Activated CD4-positive, alpha-beta T cell treated with anti-CD3 and anti-CD28 coated beads, Interleukin-2, amount 10 ng/mL, durations not matched to agents 7 days and 5 days (primary cell): ENCODE measurements at places on chromosomes 11 and 22. TPM values are rescaled to one million over a fixed set of nuclear protein-coding genes. Genes with fewer than 3 reads are reported as not detected.

The NUDT22 gene
- total RNA-seq = 70.2 TPM

The MRGPRX4 gene
- not detected for total RNA-seq

The MUC5AC gene
- total RNA-seq = not detected

The FDX1 gene
- total RNA-seq = 8.8 TPM

The C11orf52 gene
- 0.27 TPM for total RNA-seq

The DNAJB13 gene
- 0.31 TPM for total RNA-seq

The LRRC32 gene
- total RNA-seq = 0.87 TPM

The CDON gene
- total RNA-seq = 2.6 TPM

The MS4A3 gene
- total RNA-seq = not detected

The PAMR1 gene
- total RNA-seq = not detected

The MS4A12 gene
- not detected for total RNA-seq

The MRPL16 gene
- 77.1 TPM for total RNA-seq

The PRODH gene
- total RNA-seq = 0.06 TPM

The RABL2B gene
- total RNA-seq = 29.0 TPM

The IGF2 gene
- 0.08 TPM for total RNA-seq

The SLC25A45 gene
- 40.9 TPM for total RNA-seq

- no peak for DNase-seq
These were observed 227.6 kb upstream of the PITPNB start for GRCh38 chr22:28146401-28147314.

- DNase-seq = no peak
These were observed 90.9 kb downstream of the PDHX start for GRCh38 chr11:35007277-35007676.

DNA sequence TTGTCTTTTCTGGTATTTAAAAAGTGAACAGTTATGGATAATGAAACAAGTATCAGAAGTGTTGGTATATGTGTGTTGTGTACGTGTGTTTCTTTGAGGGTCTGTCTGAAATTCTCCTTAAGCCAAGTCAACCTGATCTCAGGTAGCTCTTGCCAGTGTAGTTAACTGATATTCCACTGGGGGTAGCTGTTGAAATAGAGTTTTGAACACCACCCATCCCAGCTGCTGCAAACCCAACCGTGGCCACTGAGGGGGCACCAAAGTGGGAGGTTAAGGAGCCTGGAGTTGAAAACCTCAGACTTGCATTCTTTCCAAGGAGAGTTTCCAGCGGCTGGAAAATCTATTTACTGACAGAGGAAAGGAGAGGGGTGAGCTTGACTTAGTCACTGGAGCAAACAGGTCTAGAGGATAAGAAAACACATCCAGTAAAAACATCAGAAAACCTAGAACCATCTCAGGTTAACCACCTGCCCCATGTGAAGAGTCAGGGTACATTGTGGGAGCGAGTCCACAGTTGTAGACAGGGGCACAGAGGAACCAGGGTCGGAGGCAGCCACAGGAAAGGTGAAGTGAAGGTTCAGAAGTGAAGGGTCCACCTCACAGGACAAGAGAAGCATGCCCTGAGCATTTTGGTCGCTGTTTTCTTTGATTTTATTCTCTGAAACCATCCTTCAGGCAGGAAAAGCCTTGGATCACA, 8.8 kb upstream of the CUL5 start:
- peak; percentile 35 for DNase-seq

GRCh38 chr11:113019711-113020110, 58.5 kb downstream of the NCAM1 start:
- DNase-seq = no peak

- no peak for DNase-seq
These were observed 36.7 kb downstream of the CLMP start for GRCh38 chr11:123158033-123159003.

- DNase-seq = no peak
These were observed 21.5 kb upstream of the CHKA start for GRCh38 chr11:68142441-68143309.

GRCh38 chr11:69447786-69448185, 33.7 kb upstream of the LINC01488 start:
- DNase-seq = no peak

GRCh38 chr11:102705626-102706025, at the start of gene MMP27:
Gene MMP27 (minus strand): TSS chr11:102705769. CDS start chr11:102705714, 55 bp downstream.
- DNase-seq = no peak

GRCh38 chr11:96194581-96195374, 148.2 kb downstream of the MAML2 start:
- DNase-seq = no peak

DNA sequence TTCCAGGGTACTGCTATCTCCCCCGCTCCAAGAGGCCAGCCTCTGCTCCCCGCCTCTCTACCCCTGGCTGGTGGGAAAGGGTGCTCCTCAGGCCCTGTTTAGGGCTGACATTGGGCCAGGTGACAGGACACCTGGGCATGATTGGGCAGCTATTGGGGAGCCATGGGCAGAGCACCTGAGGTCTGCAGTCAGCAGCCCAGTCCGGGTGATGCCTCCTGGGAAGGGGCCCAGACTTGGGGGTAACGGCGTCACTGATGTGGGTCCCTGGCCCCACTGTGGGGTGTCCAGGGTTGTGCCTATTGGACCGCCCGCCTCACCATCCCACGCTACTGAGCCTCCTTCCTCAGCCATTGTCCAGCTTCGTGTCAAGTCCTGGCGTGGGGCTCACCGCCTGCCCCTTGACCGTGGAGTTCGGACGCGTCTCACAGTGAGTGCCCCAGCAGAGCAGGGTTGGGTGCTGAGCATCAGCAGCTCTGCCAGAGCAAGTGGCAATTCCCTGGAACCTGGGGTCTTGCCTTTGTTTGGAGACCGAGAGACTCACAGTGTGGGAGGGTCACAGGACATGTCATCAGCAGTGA, 2.8 kb upstream of the GATD1 start:
- DNase-seq = no peak

- DNase-seq = no peak
These were observed 2.2 kb upstream of the ZFTA start for GRCh38 chr11:63770763-63771162.

DNA sequence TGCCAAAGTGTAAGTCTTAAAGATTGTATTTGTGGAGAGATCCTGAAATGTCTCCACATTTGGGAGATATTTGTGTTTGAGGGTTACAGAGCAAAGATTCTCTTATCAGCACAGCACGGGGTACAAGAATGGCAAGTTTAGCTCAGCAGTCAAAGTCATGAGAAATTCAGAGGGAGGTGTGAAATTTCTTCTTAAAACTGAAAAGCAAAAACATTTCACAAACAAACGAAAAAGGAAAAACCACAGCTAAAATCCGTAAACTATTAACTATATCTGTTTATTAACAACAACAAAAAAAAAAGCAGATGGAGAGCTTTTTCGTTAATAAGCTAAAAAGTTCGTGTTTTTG, 40.9 kb upstream of the ETS1 start:
- no peak for DNase-seq

- DNase-seq = no peak
These were observed 35.0 kb upstream of the ADORA2A start for GRCh38 chr22:24392218-24392931.

DNA sequence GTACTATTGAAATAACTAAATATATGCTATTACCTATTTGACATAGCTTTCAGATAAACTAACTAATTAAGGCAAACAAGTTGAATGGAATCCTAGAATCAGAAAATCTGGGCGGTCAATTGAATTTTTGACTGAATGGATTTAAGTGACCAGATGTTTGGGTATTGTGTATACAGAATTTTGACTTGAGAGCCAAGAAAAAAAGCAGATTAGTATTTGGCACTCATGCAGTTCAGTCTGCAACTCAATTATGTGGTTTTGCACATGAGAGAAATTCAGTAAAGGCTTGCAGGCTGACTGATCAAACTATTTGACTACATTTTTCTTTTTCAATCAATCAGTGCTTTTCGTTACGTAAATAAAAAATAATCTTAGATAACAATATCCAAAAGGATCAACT, 254.8 kb downstream of the GUCY1A2 start:
- no peak for DNase-seq

GRCh38 chr22:24696551-24697001, 77.9 kb downstream of the PIWIL3 start:
- no peak for DNase-seq

DNA sequence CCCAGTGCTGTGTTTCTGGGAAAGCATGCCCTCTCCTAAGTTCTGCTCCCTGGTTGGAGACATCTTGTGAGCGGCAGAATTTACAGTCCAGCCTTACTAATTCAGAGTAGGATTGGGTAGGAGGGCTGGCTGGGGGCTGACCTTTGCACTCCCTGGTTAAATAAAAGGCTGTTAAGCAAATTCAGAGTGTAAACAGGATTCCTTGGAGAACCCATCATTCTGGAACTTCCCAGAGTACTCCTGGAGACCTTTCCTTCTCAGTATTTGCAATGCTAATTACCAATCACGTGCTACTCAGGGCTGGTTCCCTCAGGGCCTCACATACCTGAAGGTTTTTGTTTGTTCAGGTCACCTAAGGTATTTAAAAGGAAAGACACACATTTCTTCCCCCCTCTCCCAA, 340.2 kb downstream of the TBC1D22A start:
- no peak for DNase-seq

- no peak for DNase-seq
These were observed 1447.7 kb downstream of the TBC1D22A start for GRCh38 chr22:48210198-48210580.

DNA sequence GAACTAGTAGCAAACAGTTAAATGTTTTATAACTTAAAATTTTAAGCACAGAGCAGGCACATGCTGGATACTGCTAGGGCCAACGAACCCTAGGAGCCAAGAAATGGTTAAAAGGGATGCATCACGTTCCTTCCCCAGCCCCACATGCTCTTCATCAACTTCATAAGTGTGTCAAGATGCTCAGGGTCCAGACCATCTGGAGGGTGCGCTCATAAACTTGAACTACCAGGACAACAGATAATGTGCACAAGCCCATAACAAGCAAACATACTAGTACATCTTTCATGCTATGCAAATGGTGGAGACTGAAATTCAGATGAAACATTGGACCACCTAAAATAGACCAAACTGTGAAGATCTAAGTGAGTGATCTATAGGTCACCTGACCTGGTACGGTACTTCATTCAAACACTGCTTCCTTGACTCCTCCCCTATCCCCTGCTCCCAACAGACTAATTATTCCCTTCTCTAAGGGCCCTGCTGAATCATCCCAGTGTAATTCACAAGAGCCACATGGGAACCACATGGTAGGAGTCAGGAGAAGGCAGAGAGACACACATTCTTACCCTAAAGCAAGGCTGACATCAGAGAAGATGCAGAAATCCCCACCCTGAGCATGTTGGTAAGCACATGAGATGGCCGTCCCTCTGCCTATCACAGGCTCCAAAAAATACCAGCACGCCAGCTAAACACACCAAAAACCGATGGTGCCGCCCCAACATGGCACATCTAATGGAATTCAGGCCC, 83.9 kb downstream of the ETS1 start:
- DNase-seq = peak; percentile 48

DNA sequence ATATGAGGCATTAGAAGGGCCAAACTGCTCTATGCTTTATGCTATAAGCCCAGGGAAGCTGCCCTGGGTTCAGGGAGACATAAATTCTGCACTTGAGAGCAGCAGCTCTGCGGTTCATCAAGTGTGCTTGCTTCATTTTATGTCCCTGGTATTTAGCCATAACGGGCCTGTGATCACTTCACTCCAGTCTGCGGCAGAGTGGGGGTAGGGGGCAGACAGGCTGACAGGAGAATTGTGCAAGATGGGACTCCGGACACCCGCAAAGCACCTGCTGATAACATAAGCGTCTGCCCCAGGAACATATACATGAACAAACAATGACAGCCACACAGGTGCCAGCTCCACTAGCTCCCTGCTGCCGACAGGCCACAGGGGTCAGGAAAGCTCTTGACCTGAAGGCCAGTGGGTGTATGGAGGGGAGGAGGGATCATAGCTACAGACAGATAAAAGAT, 56.1 kb downstream of the SMCO4 start:
- no peak for DNase-seq

- no peak for DNase-seq
These were observed 21.6 kb downstream of the RTN4R start for GRCh38 chr22:20246368-20247009.

- no peak for DNase-seq
These were observed 416.7 kb downstream of the NTM start for GRCh38 chr11:131787119-131787518.

GRCh38 chr11:15258433-15259165, 143.9 kb downstream of the INSC start:
- DNase-seq = no peak

GRCh38 chr11:3043315-3043871, 13.8 kb downstream of the CARS1 start:
- DNase-seq = no peak

- DNase-seq = no peak
These were observed 56.9 kb upstream of the PRSS23 start for GRCh38 chr11:86743223-86744118.

- no peak for DNase-seq
These were observed 267.8 kb downstream of the TBC1D22A start for GRCh38 chr22:47030143-47030661.

DNA sequence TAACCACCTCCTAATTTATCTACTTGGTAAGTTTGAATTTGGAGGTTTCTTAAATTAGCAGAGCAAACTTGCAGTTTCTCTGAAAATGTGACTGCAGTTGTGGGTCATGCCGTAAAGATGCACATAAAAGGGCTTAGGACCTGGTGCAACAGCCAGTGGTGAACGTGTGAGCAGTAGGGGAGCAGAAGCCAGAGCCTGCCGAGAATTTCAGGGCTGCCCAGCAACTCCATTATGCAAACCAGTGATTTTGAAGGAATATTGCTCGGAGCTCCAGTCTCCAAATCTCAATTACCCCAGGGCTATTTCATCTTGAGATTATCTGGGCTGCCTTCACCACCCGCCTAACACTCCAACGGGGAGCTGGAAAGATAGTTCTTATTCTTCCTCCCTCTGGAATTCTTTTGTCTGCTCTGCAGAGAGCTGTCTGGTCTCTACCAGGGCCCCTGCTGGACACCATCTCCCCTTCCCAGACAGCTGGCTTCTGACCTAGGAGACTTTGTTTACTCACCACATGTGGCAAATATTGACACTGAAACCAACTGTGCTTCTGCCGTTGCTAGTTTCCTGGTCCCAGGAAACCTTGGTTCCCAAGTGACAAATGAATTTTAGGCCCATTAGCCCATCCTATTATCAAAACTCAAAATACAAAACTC, 93.9 kb downstream of the DSCAML1 start:
- no peak for DNase-seq

- no peak for DNase-seq
These were observed 41.7 kb downstream of the LMO1 start for GRCh38 chr11:8221917-8222495.

DNA sequence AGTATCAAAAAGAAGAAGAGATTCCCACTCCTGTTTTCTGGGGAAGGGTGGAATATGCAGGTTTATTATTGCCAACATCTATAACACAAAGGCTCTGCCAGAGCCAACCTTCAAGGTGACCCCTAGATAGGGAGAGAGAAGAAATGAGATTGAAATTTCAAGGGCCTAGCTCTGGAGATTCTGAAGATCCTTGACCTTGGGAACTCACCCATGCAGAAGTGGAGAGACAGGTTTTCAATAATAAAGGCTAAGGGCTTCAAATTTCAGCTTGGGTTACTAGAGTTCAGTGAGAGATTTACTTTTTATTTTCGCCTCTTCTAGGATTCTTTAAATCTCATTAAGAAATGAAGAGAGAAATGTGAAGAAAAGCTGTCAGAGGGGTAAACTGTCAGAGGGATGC, 98.4 kb downstream of the CD44 start:
- DNase-seq = no peak

- no peak for DNase-seq
These were observed 65.4 kb upstream of the CHRM4 start for GRCh38 chr11:46457021-46457420.
